Left lung (tissue), 14 donors: ENCODE measurements at places on chromosomes 6 and 20. TPM values are rescaled to one million over a fixed set of nuclear protein-coding genes. Genes with fewer than 3 reads are reported as not detected.

The RHAG gene
- 1.9 TPM for polyA plus RNA-seq

The UNC5CL gene
- 11.8 TPM for polyA plus RNA-seq

The TNFRSF6B gene
- 2.2 TPM for polyA plus RNA-seq

The XKR7 gene
- 0.07 TPM for polyA plus RNA-seq

The PDCD2 gene
- polyA plus RNA-seq = 66.3 TPM
